ENCODE measurements at places on chromosomes 16 and 17.

- no peak for DNase-seq
These were observed 21.1 kb downstream of the CBFA2T3 start for GRCh38 chr16:88955906-88956305.

GRCh38 chr16:12574721-12575120, 229.0 kb downstream of the CPPED1 start:
- DNase-seq: no peak

DNA sequence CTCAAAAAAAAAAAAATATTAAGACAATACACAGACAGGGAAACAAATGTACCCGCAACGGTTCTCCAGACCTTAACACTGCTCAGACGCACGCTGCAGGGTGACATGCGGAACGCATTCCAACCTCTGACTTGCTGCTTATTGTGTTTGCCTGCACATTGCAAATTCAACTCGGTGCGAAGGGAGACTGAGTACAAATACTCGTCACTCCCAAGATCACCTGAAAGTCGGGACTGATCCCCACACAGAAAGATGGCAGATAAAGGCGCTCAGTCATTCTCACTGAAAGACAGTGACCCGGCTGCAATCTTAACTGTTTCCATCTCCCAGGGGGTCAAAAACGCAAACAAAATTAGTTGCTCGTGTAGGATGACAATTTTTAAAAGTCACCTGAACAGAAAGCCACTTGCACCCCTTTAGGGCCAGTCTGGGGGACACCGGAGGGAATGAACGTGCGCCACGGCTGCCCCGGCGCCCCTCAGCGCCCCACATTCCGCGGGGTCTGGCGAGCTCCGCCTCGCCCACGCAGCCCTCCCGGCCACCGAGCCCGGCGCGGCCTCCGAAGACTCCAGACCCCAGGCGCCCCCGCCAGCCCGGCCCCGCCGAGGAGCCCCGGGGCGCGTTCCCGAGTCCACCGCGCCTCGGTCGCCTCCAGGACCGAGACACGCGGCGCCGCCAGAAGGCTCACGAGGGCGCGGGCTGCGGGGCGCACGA, 589 bp downstream of the CLCN7 start:
- DNase-seq: no peak

DNA sequence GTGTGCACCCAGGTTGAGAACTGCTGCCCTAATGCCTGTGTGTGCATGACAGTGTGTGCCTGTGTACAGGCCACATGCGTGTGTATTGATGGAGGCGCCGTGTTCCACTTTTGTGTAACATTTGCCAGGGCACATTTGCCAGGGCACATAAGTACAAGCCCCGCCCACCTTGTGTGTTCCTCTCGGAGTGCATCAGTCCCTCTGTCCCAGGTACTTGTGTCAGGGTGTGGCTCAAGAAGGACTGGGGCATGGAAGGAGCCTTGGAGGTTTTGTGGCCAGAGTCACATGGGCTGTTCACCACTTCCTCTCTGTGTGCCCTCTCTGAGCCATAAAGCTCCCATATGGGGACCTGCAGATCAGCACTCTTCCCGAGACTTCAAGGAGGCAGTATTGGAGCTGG, 73.9 kb downstream of the MRM1 start:
- DNase-seq: no peak

DNA sequence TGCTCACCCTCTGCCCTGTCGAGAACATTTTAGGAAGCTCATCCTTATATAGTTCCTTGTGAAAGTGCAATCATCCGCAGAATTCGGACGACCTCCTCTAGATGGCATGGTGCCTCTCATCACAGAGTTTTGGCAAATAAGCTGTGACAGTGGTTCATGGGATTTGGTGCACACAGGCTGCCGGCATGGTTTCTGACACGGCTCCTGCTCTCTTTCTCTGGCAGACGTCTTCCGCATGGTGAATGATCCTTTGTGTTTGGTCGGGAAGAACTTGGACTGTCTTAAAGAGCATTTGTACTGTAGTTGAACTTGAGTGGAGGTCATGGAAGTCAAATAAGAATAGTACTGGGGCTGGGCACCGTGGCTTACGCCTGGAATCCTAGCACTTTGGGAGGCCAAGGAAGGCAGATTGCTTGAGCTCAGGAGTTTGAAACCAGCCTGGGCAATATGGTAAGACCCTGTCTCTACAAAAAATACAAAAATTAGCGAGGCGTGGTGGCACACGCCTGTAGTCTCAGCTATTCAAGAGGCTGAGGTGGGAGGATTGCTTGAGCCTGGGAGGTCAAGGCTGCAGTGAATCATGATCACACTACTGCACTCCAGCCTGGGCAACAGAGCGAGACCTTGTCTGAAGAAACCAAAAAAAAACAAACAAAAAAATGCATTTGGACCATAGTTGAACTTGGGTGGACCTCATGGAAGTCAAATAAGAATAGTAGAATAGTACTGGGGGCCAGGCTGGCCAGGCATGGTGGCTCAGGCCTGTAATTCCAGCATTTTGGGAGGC, 34.7 kb upstream of the NAT9 start:
- DNase-seq: no peak

GRCh38 chr16:1330931-1331711, 2.3 kb upstream of the BAIAP3 start:
- no peak for DNase-seq

DNA sequence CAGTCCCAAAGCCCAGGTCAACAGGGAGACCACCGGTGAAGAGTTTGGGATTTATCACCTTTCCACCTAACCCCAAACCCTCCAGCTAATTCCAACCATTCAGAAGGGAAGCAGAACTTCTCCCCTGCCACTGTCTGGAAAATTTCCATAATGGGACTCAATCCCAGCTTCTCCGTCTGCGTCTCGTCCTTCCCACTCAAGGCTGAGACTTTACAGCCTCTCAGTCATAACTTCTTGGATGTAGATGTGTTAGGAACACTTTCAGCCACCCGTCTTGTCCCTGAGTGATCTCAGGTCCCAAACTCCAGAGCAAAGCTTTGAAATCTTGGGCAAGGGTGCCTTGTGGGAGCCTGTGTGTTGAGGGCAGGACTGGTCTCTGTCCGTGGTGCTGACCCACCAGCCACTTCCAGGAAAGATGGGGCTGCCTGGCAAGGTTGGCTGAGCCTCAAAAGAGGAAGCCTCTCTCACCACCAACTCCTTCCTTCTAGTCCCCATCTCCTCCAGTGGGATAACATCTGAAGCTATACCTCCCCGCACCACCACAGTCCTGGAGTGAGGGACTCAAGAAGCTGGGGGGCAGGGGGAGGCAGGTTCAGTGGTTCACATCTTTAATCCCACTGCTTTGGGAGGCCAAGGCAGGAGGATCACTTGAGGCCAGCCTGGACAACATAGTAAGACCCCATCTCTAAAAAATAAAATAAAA, 9.3 kb downstream of the GAS2L2 start:
- DNase-seq: peak; percentile 29

GRCh38 chr16:87206646-87207451, 110.3 kb downstream of the C16orf95 start:
- no peak for DNase-seq

DNA sequence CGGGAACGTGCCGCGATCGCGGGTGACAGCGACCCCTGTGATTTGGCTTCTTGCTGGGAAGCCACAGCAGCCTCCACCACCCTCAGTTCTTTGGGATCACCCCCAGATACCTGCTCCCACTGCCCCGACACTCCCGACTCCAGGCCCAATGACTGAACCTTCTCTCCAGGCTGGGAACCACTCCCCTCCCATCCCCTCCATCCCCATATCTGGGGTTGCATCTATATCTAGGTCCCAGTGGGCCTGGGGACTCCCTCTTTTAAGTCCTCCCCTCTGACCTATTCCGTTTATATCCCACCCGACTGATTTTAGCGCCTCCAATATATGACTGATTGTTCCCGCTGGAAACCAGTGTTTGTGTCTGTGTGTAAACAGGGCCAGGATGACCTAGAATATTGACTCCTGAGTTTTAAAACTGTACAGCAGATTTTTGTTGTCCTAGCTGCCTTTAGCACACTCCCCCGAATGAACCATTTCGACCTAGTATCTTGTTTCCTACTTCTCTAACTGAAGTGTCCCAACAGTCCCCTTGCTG, 667 bp downstream of the PSMD3 start:
- no peak for DNase-seq

DNA sequence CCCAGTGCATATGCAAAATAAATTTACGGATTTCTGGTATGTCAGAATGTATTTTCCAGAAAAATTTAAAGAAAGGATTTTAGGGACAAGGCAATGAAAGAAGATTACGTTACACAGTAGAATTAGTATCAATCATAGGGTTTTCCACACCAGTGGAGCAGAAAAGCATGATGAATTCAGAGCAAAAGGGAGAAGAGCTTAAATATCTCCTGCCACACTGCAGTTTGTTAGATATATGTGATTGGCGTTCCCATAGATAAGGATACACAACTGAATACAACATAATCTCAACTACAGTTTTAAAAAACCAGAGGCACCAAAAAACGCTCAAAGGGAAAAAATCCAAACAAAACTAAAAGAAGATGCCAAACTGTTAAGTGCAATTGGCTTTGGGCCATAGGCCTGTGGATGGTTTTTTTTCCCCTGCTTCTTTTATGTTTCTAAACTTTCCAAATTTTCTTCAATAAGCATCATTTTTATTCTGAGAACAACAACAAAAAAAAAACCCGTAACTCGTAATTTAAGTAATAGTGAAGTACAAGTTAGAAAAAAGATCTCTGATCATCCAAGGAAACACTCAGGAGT, 22.3 kb downstream of the MARF1 start:
- DNase-seq: no peak

DNA sequence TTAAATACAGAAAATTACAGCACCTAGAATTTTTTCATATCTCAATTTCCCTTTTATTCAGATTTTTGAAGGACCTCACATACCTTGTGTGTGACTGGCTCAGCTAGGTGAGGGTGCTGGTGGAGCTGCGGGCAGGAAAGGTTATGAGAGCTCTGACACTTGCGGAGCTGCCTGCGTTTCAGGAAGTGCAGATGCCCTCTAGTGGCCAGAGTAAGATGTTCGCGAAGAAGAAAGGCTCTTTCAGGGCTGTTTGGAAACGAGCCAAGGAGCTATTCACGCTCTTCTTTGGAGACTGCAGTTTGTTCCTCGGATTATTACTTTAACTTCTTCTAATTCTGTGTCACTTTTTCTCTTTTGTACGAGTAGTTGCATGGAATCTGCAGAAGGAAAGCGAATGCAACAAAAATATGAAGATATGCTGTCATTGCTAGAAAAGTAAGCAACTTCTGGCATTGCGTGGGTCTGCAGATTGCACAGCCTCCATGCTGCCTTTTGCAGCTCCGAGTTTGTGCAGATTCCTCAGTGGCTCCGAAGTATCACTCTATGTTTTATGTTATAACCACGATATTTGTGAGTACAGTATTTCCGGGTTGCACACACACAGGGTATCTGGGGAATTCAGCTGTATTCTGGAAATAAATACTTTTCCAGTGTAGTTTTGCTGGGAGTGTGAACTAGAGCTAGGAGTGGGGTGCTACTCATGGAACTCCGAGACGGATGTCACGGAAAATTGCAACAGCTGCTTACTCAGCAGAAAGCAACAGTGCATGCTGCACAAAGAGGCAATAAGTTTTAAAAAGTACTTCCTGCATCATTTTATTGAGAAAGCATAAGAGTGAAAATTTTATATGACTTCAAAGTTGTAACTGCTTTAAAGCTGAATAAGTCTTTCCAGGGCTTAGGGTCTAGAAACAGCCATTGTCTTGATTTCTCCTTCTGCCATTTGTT, 46.3 kb downstream of the DNAH9 start:
- DNase-seq: no peak

DNA sequence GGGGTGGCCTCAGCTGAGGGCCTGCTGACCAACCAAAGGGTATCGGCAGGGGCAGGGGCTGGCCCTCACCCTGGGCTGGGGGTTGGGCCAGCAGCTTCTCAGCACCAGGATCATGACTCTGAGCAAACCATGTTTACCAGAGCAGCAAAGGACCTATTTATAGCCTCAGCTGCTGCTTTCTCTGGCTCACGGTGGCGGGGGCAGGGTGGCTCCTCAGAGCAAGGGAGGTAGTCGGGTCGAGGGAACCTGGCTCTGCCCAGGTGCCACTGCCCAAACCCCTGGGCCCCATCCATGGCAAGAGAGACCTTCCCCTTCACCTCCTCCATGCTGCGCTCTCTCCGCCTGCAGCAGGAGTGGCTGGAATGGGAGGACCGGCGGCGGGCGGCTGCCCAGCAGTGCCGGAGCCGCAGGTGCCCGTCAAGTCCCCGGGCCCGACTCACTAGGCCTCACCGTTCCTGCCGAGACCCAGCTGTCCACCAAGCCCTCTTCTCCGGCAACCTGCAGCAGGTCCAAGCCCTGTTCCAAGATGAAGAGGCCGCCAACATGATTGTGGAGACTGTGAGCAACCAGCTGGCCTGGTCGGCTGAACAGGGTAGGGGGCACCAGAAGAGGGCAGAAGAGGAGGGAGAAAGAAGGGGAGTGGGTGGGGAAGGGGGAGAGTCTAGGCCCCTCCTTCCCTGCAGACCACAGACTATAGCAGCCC, at the start of gene ASB16:
Gene ASB16 (plus strand): TSS at position 206 of the 703 bp plus-strand sequence. CDS start 86 bp downstream, at position 292.
- no peak for DNase-seq

- DNase-seq: no peak
These were observed 524.4 kb upstream of the CDH5 start for GRCh38 chr16:65842067-65842466.

DNA sequence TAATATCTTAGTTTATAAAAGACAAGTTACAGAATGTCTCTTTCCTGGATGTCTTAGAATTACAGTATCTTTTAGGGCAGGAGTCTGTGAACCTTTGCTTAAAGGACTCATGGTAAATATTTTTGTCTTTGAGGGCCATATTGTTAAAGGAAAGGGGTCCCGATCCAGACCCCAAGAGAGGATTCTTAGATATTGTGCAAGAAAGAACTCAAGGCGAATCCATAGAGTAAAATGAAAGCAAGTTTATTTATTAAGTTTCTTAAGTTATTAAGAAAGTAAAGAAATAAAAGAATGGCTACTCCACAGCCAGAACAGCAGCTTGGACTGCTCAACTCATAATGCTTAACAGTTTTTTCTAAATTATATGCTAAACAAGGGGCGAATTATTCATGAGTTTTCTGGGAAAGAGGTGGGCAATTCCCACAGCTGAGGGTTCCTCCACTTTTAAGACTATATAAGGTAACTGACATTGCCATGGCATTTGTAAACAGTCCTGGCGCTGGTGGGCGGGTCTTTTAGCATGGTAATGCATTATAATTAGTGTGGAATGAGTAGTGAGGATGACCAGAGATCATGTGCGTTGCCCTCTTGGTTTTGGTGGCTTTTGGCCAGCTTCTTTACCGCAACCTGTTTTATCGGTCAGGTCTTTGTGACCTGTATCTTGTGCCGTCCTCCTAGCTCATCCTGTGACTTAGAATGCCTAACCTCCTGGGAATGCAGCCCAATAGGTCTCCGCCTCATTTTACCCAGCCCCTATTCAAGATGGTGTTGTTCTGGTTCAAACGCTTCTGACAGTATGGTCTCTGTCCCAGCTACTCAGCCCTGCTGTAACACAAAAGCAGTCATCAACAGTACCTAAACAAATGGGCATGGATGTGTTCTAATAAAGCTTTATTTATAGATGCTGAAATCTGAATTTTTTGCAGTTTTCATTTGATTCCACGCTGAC, 53.2 kb downstream of the BMERB1 start:
- DNase-seq: no peak

DNA sequence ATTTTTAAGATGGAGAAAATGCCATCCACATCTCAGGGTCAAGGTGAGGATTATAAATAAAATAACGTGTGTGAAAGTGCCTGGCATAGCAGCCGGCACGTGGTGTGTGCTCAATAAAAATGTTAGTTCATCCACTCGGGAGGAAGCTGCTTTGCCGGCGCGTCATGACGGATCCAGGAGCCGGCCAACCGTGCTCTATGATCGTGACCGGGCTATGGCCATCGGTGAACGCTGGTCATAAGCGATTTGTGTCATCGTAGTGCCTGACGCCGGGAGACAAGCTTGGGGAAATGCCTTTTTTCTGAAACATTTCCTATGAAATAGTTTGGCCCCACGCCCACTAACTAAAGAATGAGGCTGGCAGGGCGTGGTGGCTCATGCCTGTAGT, 74.0 kb downstream of the CMC2 start:
- DNase-seq: no peak

- DNase-seq: peak; percentile 26
These were observed 1.0 kb downstream of the CMTM4 start for GRCh38 chr16:66695471-66695934.
